ENCODE measurements at places on chromosomes 12 and 14. TPM values are rescaled to one million over a fixed set of nuclear protein-coding genes. Genes with fewer than 3 reads are reported as not detected.

CRY1 gene
- 30.8 TPM for polyA plus RNA-seq

PLBD1 gene
- 45.7 TPM for polyA plus RNA-seq

GPR84 gene
- 0.08 TPM for polyA plus RNA-seq

ZDHHC22 gene
- 0.41 TPM for polyA plus RNA-seq

LAG3 gene
- polyA plus RNA-seq, result 0.90 TPM

KCNA1 gene
- polyA plus RNA-seq, result 0.07 TPM

DNA sequence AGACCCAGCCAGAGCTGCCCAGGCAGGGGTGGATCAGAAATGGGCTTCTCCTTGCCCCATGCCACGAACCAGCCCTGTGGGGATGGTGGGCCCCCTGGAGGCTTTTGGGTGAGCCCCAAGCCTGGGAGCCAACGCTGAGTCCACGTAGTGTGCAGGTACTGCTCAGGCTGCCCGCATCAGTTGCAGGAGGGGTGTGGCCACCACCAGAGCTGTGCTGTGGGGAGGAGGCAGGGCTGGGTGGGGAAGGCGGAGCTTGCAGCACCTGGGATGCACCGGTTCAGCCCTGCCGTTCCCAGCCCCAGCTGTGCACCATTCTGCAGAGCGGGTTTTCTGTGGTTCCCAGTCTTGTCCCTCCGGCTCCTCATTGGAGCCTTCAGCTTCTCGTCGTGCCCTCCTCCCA, 36.3 kb downstream of the IL31 start:
- DNase-seq, result no peak

GRCh38 chr12:106657488-106657887, 74.7 kb downstream of the RFX4 start:
- DNase-seq, result no peak

DNA sequence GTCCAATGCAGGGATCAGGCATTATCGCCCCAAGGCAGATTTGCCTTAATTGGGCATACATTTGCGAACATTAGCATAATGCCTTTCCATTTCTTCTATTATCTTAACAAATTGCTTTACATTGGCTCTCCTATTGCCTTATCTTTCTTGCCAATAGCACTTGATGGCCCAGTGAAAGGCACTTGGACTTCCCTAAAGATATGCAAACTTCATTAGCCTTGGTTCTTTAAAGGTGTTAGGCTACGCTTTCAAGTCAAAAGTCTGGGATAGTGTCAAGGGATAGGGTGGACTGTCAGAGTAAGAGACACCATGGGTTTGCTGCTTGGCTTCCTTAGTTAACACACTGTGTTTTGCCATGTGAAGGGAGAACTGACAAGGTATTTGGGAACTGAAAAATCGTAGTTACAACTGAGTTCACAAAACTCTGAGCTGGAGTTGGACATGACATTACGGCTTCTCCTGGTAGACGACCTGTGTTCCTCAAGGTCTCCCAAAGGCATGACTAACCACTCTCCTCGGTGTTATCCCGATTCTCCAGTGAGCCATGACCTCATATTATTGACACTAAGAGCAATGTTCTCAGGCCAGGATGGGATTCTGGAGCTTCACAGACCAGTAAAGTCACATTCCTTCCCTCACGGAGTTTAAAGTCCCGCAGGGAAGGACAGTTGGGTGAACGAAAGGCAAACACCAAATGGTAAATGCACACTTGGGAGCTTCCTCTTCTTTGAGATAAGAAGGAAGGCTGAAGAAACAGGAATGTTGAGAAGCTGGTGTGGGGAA, 65.2 kb downstream of the TBC1D30 start:
- DNase-seq, result no peak

DNA sequence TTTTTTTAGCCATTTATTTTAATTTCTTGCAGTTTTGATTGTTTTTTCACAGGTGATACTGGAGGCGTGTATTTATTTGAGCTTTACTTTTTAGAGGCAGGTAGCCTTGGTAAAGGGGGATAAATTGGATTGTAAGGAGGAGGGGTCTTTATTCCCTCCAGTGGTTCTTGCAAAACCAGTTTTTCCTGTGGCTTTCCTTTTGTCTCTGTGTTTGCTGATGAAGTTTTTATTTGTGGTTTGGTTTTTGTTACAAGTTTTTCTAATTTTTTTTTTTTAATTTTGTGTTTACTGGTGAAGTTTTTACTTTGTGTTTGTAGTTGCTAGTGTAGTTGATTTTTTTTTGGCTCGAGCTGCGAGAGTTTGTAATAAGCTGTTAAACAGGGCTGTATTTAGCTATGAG, 278.5 kb downstream of the PRKD1 start:
- DNase-seq, result no peak

- DNase-seq, result no peak
These were observed 150.9 kb upstream of the GRIP1 start for GRCh38 chr12:66829660-66830325.

- no peak for DNase-seq
These were observed 29.5 kb downstream of the ABHD12B start for GRCh38 chr14:50901361-50901760.

DNA sequence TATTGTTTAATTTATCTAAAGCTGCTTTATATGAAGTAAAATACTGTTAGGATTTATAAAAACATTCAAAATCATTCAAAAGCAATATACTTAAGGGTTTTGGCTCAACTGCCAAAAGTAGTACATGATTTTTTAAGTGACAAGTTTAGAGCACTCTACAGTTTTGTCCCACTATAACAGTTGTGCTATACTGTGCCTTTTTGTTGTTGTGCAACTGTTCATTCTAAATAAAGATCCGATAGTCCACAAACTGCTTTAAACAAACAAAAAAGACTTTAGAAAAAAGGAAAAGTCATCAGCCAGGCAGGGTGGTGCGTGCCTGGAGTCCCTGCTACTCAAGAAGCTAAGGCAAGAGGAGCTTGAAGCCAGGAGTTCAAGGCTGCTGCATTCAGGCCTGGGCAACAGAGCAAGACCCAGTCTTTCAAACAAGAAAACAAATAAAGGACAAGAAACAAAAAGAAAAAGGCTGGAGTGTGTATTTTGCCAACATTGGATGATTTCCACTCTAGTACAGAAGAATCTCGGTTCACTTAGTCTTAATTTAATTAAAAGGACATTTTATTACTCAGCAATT, 7.3 kb downstream of the C2CD5 start:
- DNase-seq, result no peak

DNA sequence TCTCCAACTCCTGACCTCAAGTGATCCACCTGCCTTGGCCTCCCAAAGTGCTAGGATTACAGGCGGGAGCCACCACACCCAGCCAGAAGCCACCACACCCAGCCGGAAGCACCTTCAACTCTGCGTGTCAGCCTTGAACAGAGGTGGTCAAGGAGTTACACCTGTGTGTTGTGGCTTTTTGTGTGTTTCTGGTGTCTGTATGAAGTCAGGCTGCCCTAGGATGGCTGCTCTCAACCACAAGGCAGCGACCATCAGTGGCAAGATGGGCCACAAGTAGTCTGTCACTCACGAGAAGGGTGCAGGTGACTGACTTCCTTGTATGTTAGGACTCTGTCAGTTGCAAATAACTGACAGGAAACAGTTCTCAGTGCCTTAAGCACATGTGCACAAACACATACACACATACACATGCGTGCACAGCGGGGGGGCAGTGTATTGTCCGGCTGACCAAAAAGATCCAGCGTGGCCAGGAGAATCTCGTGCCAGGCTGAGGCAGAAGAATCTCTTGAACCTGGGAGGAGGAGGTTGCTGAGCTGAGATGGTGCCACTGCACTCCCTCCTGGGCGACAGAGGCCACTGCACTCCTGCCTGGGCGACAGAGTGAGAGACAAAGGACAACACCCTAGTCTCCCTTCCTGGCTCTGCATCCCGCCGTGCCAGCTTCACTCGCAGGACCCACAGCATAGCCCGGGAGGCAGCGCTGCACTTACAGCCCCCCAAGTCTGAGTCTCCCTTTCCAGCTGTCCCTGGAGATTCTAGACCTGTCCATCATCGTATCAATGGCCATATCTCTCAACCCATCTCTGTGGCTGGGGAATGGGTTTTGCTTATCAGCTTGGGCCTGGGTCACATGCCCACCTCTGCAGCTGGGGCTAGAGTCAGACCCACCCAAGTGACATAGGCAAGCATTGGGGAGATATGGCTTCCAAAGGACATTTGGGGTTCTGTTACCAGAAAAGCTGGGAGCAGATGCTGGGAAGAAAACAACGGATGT, 13.7 kb downstream of the P2RX4 start:
- no peak for DNase-seq

GRCh38 chr14:24843494-24843893, 206.5 kb downstream of the STXBP6 start:
- no peak for DNase-seq

DNA sequence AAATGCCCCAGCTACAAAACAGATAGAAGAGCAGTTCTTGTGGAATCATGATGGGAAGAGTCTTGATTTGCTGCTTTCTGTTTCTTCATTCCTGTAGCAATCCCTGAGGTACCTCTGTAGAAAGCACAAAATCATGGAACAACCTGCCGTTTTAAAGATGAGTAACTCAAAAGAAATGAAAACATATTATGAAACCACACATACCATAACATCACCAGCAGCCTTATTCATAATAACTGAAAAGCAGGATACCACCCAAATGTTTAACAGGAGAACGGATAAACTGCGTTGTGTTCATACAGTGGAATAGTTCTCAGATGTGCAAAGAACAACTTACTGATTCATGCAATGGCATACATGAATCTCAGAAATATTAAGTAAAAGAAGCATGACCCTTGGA, 188.1 kb downstream of the RGS6 start:
- no peak for DNase-seq

GRCh38 chr14:105470350-105471296, 4.0 kb upstream of the CRIP2 start:
- no peak for DNase-seq

DNA sequence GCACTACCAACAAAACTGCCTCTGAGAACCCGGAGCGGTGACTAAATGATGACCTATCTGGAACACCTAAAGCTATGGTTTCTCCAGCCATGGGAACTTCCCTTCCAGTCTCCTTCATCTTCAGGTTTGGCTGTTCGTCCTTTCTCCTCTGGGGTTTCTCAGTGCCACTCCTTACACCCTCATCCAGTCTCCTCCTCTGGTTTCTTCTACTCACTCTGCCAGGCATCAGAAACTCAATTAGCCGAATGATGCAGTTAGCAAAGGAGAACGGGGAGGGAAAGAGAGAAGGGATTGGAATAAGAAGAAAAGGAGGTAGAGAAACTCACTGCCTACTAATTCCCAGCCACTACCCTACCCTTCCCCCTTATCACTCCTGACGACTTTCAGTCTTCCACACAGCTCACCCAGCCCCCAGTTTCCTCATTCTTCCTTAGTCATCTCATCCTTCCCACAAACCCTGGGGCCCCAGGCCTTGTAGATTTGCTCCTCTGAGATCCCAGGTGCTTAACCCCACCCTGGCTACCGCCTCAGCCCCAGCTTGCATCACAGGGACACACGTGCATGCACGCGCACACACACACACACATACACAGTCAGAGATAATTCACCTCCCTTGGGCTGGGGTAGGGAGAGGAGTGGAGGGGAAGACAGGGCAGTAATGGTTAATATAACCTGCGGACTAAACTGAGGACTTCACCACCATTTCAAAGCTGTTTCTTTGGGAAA, 13.0 kb downstream of the FGD6 start:
- DNase-seq, result no peak

DNA sequence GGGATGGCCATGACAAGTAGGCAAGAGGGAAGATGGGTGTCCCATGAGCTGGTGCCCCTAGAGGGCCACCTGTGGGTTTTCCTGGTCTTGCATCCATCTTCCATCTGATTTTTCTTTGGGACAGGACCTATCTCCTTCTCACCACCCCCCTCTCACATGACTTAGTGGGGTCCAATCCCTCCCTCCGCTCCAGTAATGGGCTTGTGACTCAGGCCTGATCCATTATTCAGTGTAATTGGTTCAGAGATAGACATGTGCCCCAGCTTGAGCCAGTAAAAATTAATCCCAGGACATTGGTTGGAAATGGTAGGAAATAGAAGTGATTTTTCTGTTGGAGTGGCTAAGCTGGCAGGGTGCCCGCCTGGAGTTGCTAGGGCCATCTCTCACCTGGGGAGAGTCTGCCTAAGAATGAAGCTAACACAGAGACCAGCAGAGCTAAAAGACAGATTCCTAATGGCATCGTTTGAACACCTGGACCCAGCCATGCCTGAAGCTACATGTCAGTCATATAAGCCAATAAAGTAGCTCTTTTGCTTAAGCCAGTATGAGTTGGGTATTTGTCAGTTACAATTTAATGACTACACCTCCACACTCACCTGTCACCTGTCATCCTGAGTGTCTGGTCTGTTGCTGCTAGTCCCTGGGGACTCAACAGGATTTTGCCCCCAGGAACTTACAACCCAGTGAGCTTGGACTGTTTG, 14.7 kb downstream of the RASAL1 start:
- DNase-seq, result no peak

DNA sequence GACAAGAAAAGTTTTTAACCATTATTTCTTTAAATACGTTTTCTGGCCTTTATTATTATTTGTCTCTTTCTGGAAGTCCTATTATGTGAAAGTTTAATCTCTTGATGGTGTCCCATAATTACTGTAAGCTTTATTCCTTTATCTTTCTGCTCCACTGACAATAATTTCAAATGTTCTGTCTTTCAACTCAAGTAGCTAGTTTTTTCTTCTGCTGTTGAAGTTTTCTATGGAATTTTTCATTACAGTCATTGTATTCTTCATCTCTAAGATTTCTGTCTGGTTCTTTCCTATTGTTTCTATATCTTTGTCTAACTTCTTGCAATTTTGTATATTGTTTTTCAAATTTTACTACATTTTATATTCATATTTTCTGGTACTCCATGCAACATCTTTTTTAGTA, 173.6 kb upstream of the MGAT4C start:
- no peak for DNase-seq

DNA sequence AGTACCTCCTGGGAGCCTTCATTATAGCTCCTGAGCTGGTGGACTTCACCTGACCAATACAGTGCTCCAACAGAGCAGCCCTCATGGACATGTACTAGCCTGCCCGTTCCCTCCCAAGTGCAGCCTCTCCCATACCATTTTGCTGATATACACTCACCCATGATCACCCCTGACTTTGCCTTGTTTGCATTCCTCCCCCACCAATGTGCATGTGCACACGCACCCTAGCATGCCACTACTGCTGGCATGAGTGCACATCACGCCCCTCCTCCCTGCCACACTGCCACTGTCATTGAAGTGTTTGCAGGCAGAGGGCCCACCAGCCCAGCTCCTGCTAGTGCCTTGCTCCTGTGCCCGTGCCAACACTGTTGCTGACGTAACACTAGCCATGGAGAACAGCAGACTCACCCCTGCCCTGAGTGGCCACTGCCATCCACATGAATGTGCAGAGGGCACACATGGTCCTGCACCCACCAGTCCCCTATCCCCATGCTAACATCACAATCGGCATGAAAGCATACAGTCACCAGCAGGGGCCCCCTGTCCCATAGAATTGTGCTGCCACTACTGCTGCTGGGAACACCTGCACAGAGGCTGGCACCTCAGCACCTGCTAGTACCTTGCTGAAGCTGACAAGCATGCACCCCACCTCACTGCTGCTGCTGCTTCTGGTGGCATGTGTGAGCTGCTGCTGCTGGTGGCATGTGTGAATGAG, 110.3 kb downstream of the SINHCAF start:
- no peak for DNase-seq

- DNase-seq, result no peak
These were observed 45.2 kb downstream of the VEZT start for GRCh38 chr12:95262808-95263207.
